ENCODE measurements at places on chromosomes 16 and 17.

DNA sequence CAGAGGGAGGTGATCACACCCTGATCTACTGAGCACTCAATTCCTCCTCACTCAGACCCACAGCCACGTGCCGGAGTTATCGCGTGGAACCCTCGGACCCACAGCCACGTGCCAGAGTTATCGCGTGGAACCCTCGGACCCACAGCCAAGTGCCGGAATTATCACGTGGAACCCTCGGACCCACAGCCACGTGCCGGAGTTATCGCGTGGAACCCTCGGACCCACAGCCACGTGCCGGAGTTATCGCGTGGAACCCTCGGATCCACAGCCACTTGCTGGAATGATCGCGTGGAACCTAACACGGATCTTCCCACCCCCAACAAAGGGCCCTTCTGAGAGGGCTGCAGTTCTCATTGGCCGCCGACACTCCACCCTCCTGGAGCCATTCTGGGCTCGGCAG is 97.7 kb downstream of the PGS1 start:
- DNase-seq, result no peak

DNA sequence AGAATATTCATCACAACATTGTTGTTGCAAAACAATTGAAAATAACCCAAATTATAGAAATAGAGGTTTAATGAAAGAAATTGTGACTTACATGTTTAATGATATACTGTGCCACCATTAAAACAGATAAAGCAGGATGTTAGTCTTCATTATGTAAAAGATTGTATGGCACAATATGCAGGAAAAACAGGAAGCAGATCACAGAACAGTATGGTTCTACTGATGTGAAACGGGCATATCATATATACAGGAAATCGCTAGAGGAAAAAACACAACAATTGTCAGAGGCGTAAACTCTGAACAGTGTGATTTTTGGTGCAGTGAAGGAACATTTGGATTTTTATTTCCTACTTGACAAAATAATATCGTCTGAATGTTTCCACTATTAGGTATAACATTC is 22.0 kb downstream of the OR3A1 start:
- no peak for DNase-seq

DNA sequence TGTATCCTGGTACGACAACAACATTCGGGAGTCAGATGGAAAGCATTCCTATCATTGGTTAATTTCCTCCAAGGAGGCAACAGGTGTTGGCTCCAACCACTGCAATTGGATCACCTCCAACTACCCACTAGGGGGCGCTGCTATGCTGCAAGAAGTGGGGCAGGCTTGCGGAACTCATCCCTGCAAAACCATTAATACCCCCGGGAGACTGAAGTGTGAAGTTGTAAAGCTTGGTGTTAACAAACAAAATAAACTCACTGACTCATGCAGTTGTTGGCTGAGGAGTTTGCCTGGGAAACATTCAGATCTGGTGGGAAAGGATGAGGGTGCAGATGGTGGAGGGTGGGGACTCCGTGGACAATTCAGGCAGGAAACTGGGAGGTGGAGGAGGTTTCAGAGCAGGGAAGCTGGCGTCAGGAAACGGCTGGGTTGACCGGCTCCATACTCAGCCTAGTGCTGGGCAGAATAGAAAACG is 84.9 kb downstream of the HS3ST2 start:
- DNase-seq, result peak; percentile 67

DNA sequence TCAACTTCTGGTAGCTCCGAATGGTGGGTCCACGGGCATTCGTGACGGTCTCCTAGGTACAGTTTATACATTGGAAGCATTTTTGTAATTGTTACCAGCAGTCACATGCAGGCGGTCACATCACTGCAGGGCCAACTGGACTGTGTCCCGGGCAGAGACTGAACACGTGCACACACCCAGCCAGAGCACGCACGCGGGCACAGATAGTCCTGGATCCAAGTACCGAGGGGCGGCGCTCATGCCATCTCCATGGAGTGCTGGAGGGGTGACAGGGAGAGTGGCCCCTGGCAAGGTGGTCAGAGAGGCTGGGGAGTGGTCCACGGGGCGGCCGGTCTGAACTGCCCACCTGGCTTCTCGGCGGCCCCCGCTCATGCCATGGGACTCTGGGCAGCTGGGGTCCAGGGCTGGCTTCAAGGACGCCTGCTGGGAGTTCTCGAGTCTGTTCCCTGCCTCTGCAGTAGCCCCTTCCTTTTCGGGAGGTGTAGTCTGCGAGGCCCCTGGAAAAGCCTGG is 34.2 kb downstream of the BAIAP2 start:
- no peak for DNase-seq

DNA sequence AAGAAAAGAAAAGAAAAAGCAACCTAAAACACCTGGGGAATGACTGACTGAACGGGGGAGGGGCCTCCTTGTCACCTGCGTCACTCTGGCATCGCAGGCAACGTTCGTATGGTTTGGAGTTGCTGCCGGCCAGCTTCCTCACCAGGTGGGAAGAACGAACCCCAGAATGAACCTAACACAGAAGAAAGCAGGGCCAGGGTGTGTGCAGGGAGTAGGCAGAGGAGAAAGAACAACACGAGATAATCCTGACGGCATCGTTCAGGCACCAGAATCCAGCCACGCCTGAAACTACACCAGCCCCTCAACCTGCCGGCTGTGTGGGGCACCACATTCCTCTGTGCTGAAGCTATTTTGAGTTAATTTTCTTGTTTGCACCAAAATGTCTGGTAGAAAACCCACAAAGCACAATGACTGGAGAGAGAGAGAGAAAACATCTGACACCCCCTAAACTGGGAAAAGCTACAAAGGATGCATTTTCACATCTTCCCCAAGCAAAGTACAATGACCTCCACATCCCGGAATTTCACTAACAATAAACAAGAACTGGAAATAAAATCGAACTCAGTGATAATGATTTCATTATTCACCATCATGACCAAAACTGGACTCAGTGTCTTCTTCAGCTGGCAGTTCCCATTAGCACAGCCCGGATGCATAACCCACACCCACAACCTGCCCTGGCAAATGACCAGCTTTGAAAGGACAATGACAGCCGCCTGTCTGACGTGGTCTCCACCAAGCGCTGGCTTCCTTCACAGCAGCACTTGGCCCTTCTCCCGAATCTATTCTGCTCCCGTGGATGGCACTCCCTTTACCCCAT is 23.6 kb downstream of the RAB40B start:
- no peak for DNase-seq

DNA sequence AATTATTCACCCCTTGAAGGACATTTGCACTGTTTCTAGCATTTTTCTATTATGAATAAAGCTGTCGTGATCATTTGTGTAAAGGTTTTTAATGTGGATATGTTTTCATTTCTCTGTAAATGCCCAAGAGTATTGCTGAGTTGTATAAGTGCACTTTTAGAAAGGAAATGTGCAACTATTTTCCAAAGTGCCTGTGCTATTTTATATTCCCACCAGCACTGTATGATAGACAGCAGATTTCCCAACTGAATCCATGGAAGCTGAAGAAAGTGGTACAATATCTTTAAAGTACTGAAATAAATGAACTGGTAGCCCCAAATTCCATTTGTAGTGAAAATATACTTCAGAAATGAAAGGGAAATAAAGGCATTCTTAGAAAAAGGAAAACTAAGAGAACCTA is 238.4 kb downstream of the BCAS3 start:
- no peak for DNase-seq

GRCh38 chr16:67897231-67897630 is 4.2 kb downstream of the PSKH1 start:
- no peak for DNase-seq

DNA sequence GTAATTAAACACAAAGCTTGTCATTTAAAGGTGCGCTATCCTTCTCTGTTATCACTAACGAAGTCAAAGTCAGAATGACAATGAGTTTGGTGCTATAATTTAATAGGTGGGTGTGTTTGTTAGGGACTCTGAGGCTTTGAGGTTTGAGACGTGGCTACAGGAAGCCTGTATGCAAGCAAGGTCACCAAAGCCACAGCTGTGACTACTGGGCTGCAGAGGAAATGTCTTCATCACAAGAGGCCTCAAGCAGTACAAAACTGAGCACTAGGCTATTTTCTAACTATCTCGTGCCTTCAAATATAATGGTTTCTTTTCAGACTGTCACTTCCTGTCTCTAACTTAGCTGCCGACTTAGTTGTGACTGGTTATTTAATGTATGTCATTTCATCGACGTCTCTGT is 141.2 kb downstream of the AATF start:
- DNase-seq, result no peak

DNA sequence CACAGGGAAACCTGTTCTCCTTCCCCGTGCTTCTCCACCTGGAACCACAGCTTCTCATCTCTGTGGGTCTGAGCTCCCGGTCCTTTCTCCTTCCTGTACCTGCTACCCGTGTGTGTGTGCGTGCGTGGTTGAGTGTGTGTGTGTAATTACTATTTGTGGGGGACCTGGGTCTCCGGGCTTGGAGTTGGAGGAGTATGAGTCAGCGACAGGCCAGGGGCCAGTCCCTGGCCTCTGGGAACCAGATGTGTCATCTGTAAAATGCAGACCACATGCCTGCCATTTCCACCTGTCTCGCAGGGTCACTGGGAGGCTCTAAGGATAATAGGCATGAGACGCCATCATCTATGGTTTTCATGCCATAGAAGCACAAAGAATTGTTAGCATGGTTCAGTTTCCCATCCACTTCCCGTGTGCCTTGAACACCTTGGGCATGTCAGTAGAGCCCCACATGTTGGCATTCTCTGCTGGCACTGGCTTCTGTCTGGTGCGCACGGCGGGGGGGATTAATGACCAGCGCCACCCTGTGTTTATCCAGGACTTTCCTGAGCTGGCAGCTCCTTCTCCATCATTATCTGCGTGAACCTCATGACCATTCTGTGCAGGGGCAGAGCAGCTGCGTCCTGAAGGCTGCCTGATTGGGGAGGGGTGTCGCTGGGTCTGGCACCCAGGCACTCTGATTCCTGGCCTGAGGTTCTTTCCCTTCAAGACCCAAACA is 1.5 kb downstream of the ZNF205 start:
- DNase-seq, result no peak

DNA sequence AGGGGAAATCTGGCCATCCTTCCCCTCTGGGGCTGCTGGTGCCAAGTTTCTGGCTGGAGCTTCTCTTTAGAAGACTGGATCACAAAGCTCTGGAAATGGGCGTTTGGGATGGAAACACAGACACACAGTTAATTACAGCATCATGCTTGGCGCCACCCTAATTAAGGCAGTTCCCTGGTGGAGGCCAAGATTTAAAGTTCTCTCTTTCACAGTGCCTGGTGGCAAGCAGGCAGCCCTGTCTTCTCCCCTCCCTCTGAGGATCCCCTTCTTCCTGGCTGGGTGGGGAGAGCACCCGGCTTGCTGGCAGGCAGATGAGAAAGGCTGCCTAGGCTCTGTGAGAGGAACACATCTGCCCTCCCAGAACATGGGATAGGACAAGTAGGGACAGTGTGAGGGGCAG is 59.0 kb upstream of the NKD1 start:
- no peak for DNase-seq

GRCh38 chr17:6450926-6451832 is 6.9 kb downstream of the PIMREG start:
- peak; percentile 14 for DNase-seq

- no peak for DNase-seq
Observed at GRCh38 chr16:49287572-49287971, 5.9 kb upstream of the CBLN1 start.

GRCh38 chr16:17101646-17102045 is 369.1 kb downstream of the XYLT1 start:
- DNase-seq, result no peak

GRCh38 chr16:70432723-70433457 is 6.0 kb downstream of the ST3GAL2 start:
- DNase-seq, result peak; percentile 60

- DNase-seq, result peak; percentile 90
Observed at GRCh38 chr17:82888583-82889495, 49.0 kb upstream of the ZNF750 start.

- DNase-seq, result no peak
Observed at GRCh38 chr16:22941970-22942501, 128.1 kb downstream of the HS3ST2 start.

DNA sequence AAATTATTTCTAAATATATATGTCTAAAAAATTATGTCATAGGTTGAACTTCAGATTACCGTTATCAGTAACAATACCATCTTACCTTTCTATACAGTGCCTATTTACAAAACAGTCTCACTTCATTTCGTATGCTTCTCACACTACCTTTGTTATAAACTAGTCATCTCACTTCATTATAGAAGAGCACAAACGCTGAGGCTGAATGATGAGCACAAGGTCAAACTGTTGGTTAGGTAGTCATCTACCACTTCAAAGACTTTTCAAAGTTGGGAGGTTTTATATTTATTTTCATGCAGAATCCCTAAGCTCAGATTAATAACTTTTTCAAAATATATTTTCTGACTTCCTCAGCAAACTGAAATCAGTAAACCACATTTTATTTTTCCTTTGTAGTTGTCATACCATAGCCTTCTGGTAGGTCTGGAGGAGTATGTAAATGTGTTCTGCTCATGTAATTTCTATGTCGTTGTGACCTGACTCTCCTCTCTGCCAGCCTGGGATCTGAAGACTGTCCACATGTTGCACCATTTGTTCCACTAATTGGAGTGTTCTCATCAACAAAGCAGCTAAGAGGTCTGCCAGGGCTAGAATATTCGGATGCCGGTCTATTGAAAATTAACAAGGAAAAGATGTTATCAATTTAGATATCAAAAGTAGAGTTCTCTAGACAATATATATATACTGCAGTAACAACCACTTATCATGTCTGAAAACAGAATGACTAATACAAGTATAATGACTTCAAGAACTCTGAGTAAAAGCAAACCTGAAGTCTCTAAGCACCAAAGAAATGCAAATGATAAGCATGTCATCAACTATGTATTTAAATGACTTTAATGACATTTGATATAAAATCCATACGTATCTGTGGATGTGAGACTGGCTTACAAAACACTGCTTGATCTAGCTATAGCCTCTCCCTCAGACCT is 73.9 kb downstream of the CEP95 start:
- no peak for DNase-seq

GRCh38 chr17:7579834-7580603 is 581 bp downstream of the CD68 start:
- DNase-seq, result no peak

DNA sequence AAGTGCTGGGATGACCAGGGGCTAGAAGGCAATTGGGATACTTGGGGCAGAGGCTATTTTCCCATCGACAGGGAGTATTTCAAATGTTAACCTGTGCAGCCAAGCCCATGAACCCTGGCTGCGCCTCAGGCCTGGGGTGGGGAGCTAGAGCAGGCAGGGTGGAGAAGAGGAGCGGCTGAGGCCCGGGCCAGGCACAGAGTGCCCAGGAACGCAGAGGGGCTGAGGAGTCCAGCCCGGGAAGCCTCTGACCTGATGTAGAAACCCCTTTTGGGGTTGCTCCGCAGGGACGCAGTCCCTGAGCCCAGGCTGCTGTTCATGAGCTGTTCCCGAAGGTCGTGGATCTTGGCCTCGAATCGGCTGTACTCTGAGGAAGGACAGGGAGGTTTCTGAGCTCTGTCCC is 16.8 kb upstream of the ASGR1 start:
- no peak for DNase-seq

DNA sequence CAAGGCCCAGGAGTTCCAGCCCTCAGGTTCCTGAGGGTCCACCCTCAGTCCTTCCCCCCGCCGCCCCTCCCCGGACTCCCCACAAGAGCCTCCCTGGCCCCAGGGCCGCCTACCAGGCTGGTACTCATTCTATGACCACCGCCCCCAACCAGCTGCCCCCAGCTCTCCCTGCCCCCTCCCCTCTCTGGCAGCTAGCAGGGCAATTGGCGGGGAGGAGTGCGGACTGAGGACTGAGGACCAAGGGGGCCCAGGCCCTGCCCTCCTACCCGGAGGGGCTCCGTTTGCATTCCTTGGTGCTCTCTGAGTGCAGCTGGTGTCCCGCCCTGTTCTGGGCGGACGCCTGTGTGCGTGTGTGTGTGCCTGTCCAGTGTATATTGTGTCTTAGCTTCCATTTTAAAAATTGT is 19.1 kb downstream of the UNC13D start:
- no peak for DNase-seq
